Stimulated activated CD8-positive, alpha-beta memory T cell treated with anti-CD3 and anti-CD28 coated beads, Interleukin-7, amount 100 ng/mL, for 24 hours (primary cell): ENCODE measurements at places on chromosomes 5 and 9.

DNA sequence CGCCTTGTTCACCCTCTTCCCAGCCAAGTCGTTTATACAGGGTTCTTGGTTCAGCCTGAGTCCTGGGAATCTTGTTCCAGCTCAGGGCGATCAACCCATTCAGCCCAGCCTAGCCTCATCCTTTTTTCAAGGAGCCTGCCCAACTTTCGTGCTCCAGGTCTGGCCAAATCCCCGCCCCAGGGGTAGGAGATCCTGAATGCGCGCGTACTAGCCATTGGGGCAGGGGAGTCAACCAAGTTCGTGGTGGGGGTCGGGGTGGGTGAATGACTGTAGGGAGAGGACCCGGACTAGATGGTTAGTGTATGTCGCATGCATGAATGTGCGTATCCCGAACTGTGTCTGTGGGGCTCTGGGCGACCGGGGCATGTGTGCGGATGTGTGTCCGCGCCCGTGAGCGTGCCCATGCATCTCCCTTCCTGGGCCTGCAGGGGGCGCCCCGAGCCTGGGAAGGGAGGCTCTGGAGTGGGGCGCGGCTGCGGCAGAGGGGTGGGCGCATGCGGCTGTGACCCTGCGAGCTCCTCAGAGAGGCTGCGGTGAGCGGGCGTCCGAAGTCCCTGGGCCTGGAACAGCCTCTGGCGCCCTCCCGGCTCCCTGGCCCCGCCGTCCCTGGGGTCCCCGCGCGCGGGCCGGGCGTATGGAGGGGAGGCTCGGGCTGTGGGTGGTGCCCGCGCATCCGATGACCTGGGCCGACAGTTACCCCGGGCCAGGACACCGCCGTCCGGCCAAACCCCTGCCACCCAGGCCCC, 8.7 kb downstream of the CCL21 start:
- DNase-seq: peak; percentile 54

DNA sequence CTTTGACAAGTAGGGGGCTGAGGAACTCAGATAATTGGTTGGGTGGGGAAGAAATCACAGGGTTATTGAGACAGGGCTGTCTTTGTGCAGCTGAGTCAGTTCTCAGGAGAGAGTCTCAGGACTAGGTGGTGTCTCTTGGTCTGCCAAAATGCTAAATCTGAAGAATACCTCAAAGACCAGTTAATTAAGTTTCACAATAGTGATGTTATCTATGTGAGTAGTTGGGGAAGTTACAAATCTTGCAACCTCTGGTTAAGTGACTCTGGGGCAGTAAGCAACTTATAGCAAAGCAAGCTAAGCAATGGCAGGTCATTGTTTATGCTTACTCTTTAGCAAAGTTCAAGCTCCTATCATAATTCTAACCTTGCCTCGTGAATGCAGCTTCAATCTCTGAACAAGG, 53.6 kb downstream of the GIN1 start:
- no peak for DNase-seq

- no peak for DNase-seq
These were observed 25.8 kb upstream of the SLC44A1 start for GRCh38 chr9:105218673-105219072.

DNA sequence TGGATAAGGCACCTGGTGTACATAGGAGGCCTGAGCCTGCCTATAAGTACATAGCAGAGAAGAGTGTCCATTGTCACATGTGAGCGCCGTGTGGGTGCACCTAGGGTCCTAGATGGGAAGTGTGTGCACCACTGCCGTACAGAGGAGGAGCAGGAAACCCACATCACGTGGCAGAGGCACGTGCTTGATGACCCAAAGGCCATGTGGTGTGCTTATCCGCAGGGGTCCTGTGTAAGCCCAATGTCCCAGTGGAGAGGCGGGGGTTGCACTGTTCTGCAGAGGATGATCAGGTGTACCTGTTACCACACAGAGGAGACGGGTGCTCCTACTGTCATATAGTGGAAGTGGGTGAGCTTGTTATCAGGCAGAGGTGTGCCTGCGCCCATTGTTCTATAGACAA, 354.1 kb upstream of the IRX2 start:
- no peak for DNase-seq

- DNase-seq: no peak
These were observed 324.3 kb upstream of the SEMA6A start for GRCh38 chr5:116898917-116899316.

DNA sequence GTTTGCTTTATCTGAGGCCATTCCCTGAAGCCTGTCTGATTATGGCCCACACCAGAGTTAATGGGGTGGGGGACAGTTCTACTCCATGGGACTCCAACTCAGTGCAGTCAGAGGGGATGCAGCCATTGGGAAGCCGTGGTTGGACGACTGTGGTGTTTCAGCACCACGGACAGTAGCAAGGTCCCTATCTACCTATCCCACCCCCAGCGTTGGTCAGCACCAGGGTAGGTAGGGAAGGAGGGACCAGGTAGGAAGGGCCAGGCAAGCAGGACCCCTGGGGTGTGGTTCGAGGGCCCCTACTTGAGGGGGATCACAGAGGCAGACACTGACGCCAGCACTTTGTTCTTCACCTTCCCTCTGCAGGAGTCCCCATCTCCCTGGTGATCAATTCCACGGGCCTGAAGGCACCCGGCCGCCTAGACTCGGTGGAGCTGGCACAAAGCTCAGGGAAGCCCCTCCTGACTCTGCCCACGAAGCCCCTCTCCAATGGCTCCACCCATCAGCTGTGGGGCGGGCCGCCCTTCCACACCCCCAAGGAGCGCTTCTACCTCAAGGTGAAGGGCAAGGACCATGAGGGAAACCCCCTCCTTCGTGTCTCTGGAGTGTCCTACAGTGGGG, 33.2 kb downstream of the HMCN2 start:
- no peak for DNase-seq

GRCh38 chr5:137566118-137566541, 67.0 kb upstream of the SPOCK1 start:
- no peak for DNase-seq

GRCh38 chr5:26121338-26121737, 917.0 kb downstream of the CDH9 start:
- DNase-seq: no peak

DNA sequence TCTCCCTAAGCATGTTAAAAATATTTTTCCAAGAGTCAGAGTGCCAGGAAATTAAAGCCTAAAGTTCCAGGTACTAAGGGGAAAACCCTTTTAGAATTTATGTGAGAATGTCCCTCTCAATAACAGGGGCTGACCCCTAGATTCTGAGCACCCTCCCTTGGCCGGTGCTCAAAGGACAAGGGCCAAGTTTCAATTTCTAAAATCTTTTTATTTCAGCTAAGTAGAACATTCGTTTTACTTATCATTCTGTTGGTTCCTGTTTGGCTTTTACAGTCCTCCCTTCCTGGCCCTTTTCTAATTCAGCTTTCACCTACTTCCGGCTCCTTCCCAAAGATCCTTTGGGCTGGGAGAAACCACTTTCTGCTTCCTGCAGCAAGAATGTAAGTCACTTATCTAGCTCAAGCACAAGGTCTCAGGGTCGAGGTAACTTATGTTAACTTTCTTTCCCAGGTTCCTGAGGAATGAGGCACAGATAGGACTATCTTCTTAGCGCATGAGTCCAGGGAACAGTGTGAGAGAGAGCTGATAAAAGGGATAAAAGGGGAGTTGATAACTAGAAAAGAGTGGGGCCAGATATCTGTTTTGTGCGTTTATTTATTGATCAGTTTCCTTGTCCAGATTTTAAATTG, 34.6 kb upstream of the F2RL2 start:
- no peak for DNase-seq

DNA sequence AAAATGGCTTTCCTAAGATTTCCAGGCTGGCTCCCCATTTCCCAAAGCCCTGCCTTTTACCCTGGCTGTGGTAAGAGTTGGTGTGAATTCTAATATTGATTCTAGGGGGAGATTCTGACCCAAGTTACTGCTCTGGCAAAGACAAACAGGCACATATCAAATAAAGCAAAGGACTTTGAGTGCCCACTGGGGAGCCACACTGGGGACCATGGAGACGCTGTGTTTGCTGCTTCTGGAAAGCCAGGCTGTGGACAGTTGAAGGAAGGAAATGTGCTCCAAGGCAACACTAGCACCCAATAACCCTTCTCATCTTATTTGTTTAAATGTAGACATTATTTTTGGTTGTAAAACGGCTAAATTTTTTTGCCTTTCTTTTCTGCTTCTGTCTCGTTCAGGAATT, 78.7 kb downstream of the SNCAIP start:
- no peak for DNase-seq

DNA sequence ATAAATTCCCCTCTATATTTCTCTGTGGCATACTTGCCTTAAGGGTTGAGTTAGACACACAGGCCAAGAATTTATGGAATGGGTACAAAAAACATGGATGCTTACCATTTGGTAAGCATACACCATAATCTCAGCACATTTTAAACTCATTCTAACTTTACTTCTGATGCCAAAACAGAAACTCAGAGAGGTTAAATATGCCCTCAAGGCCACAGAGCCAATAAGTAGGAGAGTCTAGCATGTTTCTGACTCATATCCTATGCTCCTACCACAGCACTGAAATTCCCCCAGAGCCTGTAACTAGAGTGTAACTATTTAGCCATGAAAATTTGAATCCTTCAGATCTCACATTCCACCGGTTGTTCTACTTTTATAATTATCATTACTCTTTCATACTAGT, 559.7 kb downstream of the ACTL7B start:
- no peak for DNase-seq
